ENCODE measurements at places on chromosomes 4 and X.

- no peak for DNase-seq
Observed at GRCh38 chr4:100823066-100823992, 305.5 kb upstream of the EMCN start.

DNA sequence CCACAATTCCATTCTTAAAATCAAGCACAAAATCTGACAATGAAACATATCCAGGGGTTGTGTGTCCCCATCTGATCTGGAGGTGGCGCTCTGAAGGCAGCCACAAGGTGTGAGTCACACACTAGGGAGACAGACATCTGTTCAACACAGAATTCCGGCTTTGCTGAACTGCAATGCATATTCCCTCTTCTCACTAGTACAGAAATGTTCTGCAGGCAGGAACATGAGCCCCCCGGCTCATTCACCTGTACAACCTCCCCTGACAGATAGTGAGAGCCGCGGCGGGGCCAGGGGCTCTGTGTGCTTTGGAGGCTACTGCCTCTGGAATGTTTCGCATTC is 41.9 kb downstream of the WDR1 start:
- DNase-seq = peak; percentile 63

- no peak for DNase-seq
Observed at GRCh38 chr4:8838961-8839431, 32.6 kb downstream of the HMX1 start.

GRCh38 chr4:64272432-64272831 is 136.8 kb downstream of the TECRL start:
- no peak for DNase-seq

DNA sequence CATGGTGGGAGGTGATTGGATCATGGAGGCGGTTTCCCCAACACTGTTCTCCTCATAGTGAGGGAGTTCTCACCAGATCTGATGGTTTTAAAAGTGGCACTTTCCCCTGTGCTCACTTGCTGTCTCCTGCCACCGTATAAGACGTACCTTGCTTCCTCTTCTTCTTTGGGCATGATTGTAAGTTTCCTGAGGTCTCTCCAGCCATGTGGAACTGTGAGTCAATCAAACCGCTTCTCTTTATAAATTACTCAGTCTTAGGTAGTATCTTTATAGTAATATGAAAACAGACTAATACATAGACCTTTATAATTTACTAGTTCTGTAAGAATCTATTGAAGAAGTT is 82.5 kb upstream of the PITX2 start:
- no peak for DNase-seq

GRCh38 chrX:41442824-41443550 is 4.2 kb upstream of the NYX start:
- DNase-seq = no peak

- DNase-seq = no peak
Observed at GRCh38 chrX:3994315-3994714, 280.9 kb upstream of the PRKX start.

DNA sequence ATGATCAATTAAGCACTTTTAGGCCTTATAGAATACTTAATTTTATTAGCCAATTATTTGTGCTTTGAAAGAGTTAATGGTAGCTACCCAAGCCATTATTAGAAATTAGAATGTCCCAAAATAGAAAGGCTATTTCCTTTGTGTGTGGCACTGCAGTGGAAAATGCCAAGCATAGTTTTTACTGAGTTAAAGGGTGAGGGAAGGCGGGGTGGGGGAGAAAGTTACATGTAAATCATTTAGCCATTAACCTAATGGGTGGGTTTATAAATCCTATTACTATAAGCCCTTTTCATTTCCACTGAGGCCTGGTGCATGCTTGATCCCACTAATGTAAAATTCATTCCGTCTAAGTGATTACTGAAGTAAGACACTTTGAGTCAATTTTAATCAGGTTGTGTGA is 105.8 kb downstream of the POLA1 start:
- DNase-seq = no peak

DNA sequence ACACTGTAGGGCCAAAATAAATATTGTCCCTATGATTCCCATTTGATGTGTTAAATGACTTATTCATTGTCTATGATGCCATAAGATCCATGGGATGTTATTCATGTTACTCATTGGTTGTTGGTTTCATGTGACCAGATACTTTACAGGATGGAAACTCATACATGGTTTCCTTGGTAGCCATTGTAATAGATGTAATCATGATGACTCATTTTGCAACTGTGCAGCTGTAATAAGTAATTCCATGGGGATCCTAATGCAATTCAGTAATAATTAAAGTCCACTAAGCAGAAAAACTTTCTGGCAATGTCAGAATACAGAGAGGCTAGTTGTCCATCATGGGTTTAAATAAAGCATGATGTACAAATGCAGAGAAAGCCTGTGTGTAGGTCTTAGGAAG is 389.7 kb upstream of the NR3C2 start:
- DNase-seq = no peak

- DNase-seq = no peak
Observed at GRCh38 chr4:146329050-146329716, 114.8 kb downstream of the REELD1 start.

DNA sequence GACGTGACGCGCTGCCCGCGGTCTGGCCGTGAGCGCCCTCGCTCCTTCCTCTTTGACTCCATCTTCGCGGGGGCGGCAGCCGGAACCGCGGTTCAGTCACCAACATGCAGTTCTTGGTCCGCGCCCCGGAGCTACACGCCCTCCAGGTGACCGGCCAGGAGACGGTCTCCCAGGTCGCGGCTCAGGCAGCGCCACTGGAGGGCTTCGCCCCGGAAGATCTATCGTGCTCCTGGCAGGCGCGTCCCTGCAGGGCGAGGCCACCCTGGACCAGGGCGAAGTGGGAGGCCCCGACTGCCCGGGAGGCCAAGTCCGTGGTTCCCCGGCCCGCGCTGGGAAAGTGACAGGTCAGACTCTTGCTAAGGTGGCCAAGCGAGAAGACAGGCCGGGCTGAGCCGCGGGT is 2.9 kb downstream of the TRIML2 start:
- peak; percentile 45 for DNase-seq

Measured in H7 (cell line).